ENCODE measurements at places on chromosomes 11 and 22. TPM values are rescaled to one million over a fixed set of nuclear protein-coding genes. Genes with fewer than 3 reads are reported as not detected.

Gene ART1
- total RNA-seq = not detected

Gene OSBPL5
- 7.0 TPM for total RNA-seq

Gene APOL5
- not detected for total RNA-seq

Gene TYR
- total RNA-seq = not detected

Gene NXPE1
- not detected for total RNA-seq

Gene SMCO4
- 16.1 TPM for total RNA-seq

Gene LSP1
- 1.8 TPM for total RNA-seq

Gene SPTBN2
- 9.9 TPM for total RNA-seq

Gene OR2AG1
- not detected for total RNA-seq

Gene TTLL8
- total RNA-seq = not detected

Gene FHIP1B
- total RNA-seq = 13.4 TPM

Gene MS4A3
- total RNA-seq = not detected

Gene YPEL1
- total RNA-seq = 0.08 TPM

Gene SMDT1
- 28.3 TPM for total RNA-seq

Gene SMIM35
- total RNA-seq = not detected

Gene ASCL2
- total RNA-seq = not detected

Gene FRMD8
- total RNA-seq = 42.5 TPM

Gene FZD4
- 1.4 TPM for total RNA-seq

Gene CNTF
- 1.3 TPM for total RNA-seq

Gene LARGE1
- total RNA-seq = 4.4 TPM

Measured in A549 treated with DMSO at 1 μM for 4 hours (cell line).